Hematopoietic multipotent progenitor cell treated with erythropoietin and hydrocortisone succinate and interleukin-3 and kit ligand, for 4 days (in vitro differentiated cells): ENCODE measurements at places on chromosomes 5 and 9.

GRCh38 chr5:53714667-53715010, 154.2 kb downstream of the NDUFS4 start:
- no peak for DNase-seq

DNA sequence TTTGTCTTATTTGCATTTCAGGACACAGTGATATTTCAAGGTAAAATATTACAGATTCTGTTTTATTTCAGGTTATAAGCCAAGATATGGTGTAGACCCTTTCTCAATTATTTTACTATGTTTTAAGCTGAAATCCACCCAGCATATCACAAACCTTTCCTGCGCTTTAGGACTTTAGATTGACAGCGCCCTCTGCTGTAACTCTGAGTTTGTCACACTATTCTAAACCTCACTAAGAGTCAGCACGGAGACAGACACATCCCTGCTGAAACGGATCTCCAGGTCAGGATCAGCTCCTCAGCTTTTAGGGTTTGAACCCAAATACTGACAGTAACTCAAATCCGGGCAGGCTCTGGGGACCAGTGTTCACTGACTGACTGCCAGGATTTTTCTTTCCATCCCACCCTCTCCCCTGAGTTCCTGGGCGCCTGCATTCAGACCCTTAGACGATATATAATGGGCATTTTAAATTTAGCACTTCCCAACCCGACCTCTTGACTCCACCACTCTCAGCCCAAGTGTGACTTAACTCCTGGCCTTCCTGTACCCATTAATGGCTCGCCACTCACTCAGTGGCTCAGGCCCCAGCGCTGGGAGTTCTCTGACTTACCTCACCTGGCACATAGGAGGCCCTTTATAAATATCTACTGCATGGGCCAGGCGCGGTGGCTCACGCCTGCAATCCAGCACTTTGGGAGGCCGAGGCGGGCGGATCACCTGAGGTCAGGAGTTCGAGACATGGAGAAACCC, 33.5 kb downstream of the TLX3 start:
- peak; percentile 86 for DNase-seq

- no peak for DNase-seq
These were observed 7.7 kb upstream of the TCOF1 start for GRCh38 chr5:150349681-150350275.

- DNase-seq = no peak
These were observed 491.5 kb upstream of the DAP start for GRCh38 chr5:11252523-11252922.

GRCh38 chr5:76040806-76041205, 42.4 kb upstream of the SV2C start:
- DNase-seq = peak; percentile 6

DNA sequence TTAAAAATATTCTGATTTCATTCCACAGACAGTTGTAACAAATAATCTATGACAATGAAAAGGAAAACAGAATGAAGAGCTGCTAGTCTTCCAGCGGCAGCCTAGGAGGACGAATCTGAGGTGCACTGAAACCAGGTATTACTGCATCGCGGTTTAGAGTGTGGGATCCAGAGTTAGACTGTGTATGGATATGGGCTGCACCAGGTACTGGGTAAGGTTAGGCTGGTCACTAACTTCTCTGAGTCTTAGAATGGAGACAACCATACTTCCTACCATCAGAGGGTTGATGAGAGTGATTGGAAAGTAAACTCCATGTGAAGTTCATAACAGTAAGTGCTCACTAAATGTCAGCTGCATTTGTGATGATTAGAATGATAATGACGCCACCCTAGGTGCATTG, 158.7 kb downstream of the MYO10 start:
- no peak for DNase-seq

DNA sequence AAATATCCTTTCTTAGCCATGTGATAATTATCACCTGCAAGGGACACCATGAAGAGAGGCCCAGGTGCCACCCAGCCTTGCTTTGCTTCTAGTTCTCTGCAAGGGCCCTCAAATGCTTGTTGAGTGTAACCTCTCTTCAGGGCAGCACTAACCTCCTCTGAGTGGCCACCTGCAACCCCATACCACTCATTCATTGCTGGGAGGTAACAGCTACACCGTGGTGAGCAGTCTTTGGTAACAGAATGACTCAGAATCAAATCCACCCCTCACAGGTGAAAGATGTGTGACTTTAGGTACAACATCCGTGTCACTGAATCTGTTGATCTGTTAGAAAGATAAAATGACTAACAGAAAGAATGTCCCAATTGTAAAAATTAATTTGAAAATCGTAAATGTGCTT, 365.1 kb upstream of the TRPC7 start:
- no peak for DNase-seq

DNA sequence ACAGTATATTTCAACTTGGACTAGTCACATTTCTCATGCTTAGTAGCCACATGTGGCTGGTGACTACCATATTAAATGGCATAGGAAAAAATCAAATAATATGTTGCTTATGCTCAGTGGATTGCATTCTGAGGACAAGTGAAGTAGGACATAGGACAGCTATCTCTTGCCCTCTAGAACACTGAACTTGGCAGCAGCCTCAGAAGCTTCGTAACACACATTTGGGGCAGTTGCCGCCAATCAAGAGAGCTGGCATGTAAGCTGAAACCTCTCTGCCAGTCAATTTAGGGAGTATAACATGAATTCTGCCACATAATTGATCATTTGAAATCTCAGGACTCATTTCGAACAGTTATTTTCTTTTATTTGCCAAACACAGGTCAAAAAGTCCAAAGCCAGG, 505.5 kb downstream of the MAT2B start:
- DNase-seq = no peak

GRCh38 chr5:147436596-147436995, 73.3 kb downstream of the DPYSL3 start:
- DNase-seq = peak; percentile 15

DNA sequence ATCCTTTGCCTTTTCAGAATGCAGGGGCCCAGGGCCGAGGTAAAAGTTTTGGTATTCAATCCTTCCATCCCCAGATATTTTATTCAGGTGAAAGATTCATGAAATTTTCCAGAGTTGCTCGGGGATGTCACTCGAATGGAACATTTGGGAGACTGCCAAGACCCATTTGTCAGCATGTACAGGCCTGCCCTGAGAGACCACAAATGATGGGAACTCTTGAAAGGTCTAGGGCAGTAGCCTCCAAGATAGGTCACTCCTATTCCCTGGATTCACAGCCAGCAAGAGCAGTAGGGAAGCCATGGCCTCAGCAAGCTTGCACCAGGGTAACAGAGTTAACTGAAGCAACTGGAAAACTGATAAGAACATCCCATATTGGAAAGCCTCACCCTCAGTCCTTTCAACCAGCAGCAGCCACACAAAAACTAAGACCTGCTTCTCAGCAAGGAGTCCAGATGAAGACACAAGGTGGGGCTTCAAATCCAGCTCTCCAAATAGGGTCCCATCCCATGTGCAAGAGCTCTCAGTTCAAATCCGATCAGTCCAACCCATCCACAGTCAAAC, 12.5 kb downstream of the CARD6 start:
- no peak for DNase-seq

- peak; percentile 44 for DNase-seq
These were observed 10.6 kb upstream of the CSNK1A1 start for GRCh38 chr5:149561848-149562247.

DNA sequence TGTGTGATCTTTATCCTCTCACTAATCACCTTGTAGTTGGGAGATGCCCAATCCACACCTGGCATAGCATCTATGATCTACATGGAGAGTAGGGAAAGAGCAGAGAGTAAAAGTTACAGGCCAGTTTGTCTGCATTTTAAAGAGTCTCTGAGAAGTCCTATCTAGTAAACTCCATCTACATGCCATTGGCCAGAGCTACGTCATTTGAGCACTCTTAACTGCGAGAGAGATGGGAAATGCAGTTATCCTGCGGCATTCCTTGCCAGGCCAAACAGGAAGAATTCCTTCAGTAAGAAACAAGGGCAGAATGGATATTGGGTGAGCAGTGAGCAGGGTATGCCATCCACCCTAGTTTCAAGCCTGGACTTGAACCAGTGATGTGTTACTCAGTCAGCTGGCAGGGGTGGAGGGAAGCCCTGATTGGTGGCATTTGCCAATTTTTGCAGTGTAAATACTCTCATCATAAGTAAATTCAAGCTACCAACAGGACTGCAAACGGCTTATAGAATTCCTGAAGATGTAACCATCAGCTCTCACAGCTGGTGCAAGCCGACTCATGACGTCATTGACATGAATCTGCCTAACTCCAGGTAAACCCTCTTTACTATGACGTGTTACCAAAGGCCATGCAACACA, 156.8 kb upstream of the MSX2 start:
- no peak for DNase-seq

DNA sequence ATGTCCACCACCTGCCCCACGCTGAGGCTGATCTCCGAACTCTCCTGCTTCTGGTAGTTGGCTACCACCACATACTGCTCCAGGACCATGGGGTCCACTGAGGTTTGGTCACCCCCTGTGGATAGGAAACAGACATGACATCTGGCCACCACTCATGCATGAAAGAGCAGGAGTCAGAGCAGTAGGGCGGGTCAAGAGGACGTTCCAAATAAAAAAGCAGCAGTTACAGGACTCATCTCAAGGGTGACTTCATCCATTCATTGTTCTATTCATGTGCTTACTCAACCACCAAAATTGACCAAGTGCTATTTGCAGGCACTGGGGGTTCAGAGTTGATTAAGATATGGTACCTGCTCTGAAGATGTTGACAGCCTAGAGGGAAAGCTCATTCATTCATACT, 79.2 kb upstream of the UBTD2 start:
- DNase-seq = no peak

DNA sequence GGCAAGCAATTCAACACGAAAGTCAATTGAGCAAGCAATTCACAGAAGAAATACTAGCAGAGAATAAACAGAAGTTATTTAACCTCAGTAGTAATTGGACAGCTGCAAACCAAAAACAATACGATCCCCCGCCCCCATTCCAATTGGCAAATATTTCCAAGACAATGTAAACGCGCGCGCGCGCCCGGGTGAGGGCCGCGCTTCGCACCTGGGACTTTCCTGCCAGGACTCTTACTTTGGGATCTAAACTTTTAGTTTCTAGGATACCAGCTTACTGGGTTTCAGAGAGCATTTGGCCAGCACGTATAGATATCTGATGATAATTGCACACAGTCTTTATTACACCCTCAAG, 8.6 kb downstream of the RUFY1 start:
- peak; percentile 48 for DNase-seq

DNA sequence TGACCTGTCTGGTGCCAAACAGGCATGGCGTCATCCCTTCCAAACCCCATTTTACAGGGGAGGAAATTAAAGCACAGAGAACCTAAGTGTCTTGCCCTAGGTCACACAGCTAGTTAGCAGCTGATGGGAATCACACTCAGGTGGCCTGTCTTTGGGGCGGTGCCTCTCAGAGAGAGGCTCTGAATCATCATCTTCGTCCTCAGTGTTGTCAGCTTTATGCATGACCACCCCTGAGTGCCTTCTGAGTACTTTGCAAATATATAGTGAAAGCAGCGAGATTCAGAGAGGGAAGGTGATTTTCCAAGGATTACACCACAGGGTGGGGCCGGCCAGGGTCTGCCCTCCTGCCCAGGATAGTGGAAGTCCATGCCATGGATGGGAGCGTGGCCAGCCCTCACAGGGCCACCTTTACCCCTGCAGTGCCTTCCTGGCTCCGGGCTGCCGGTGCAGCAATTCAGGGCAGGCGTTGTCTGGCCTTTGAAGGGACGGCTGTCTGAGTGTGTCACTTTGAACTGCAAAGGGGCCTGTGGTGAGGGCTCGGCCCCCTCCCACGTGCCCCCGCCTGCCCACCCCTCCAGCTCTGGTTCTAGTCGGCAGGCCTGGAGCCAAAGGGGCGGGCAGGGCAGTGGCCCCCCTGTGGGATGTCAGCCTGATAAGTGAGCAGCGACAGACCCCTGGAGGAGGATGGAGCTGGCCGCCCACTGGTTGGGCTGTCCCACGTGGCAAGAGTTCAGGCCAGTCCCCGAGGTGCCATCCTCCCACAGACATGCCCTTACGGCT, 16.9 kb downstream of the LMX1B start:
- DNase-seq = no peak

GRCh38 chr5:76376866-76377230, 26.2 kb upstream of the IQGAP2 start:
- DNase-seq = peak; percentile 43

DNA sequence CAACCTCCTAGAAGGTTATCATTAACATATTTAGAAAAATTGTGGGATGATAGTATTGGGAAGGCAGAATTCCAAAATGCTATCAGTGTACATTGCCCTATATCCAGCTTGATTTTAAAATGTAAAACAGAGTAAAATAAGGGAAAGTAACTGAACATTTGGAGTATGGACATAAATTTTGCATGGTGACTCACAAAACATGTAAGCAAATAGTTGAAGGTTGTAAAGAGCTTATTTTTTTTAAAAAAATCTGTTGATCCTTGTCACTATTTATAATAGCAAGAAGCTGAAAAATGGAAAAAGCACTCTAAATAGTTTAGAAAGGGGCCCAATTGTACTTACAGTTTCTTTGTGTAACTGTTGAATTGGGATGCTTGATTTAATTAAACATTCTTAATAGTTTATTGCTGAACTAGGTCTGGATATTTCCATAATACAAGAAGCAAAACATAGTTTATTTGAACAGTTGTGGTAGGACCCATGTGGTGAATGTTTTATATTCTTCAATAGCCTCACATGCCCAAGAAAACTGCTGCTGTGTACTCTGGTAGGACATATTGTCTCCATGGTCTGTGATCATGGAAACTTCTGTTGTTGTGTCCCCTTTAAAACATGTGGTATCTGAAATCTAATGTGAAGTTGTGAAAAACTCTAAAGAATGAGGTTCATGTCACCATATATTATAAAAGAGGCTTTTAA, 82.4 kb downstream of the NNT start:
- no peak for DNase-seq

DNA sequence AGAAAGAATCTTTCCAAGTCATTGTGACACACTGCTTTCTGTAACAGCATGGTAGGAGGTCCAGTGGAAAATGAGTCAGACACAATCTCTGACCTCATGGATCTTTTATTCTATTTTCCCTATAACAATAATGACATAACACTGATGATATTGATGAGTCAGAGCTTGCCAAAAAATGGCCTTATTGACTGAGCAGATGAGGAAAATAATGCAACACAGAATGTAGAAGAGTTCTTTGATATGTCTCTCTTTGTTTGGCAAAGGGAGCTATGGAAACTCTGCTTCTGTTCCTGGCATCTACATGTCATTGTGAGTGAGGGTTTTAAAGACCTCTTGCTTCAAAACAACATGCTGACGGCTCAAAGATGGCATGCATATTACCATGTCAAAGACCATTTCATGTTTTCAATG, 443.1 kb upstream of the ZNF608 start:
- DNase-seq = no peak

GRCh38 chr9:104882086-104882485, 45.9 kb downstream of the ABCA1 start:
- no peak for DNase-seq

DNA sequence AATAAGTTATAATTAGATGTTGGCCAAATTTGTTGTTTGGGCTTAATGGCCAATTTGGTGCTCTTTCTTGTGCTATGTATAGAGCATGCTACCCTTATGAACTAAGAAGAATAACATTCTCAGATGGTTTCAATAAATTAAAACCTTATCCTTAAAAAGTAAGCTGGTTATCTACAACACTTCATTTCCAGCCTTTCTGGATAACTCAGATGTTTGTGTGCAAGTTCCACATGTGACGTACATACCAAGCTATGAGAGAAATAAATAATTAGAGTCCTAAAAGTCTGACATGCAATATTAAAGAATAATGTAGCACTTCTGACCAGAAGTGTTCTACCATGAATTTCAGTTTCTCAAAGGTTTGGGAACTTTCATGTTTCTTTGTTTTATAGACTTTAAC, 11.7 kb downstream of the MTREX start:
- DNase-seq = no peak
